Stimulated activated CD8-positive, alpha-beta memory T cell treated with anti-CD3 and anti-CD28 coated beads, Interleukin-4, amount 100 ng/mL, for 4 hours (primary cell): ENCODE measurements at places on chromosomes 7 and 10.

DNA sequence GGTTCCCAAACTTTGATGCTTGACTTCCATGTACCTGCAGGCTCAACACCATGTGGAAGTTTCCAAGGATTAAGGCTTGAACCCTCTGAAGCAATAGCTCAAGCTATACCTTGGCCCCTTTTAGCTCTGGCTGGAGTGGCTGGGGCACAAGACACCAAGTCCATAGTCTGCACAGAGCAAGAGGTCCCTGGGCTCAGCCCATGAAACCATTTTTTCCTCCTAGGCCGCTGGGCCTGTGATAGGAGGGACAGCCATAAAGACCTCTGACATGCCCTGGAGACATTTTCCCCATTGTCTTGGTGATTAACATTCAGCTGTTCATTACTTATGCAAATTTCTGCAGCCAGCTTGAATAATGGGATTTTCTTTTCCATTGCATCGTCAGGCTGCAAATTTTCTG lies 14.4 kb downstream of the DGKI start:
- no peak for DNase-seq

- DNase-seq: no peak
Observed at GRCh38 chr7:81802251-81802650, 32.4 kb upstream of the HGF start.

DNA sequence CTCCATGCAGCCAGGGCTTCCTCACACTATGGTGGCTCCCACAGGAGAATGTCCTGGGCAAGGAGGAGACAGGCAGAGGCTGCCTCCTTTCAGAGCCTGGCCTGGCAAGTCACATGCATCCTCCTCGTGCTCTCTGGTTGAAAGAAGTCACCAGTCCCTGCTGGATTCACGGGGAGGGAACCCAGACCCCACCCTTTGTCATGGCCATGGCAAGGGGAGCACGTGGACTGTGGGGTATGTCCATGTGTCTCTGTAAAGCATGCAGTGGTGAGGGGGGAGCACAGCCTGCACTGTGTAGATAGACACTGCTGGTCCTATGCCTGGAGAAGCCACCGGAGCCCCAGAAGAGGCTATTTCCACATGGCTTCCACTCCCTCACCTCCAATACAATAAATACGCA lies 225.0 kb downstream of the TCERG1L start:
- no peak for DNase-seq

- no peak for DNase-seq
Observed at GRCh38 chr7:152313831-152314604, 121.8 kb downstream of the KMT2C start.

GRCh38 chr10:36023939-36024338 lies 381.8 kb upstream of the FZD8 start:
- DNase-seq: no peak

DNA sequence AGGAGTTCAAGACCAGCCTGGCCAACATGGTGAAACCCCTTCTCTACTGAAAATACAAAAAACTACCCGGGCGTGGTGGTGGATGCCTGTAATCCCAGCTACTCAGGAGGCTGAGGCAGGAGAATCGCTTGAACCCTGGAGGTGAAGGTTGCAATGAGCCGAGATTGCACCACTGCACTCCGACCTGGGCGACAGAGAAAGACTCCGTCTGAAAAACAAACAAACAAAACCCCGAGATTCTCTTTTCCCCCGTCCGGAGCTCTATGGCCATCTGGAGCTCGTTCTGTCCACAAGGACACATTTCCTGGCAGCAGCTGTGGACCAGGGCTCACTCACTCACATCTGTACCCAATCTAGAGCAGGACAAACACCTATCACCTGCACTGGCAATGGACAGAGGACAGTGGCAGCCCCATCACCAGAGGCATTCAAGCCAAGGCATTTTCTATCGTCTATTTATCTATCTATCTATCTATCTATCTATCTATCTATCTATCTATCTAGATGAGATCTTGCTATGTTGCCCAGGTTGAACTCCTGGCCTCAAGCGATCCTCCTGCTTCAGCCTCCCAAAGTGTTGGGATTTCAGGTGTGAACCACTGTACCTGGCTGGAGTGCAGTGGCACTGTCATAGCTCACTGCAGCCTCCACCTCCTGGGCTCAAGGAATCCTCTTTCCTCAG lies 167.1 kb upstream of the TNRC18 start:
- DNase-seq: no peak

DNA sequence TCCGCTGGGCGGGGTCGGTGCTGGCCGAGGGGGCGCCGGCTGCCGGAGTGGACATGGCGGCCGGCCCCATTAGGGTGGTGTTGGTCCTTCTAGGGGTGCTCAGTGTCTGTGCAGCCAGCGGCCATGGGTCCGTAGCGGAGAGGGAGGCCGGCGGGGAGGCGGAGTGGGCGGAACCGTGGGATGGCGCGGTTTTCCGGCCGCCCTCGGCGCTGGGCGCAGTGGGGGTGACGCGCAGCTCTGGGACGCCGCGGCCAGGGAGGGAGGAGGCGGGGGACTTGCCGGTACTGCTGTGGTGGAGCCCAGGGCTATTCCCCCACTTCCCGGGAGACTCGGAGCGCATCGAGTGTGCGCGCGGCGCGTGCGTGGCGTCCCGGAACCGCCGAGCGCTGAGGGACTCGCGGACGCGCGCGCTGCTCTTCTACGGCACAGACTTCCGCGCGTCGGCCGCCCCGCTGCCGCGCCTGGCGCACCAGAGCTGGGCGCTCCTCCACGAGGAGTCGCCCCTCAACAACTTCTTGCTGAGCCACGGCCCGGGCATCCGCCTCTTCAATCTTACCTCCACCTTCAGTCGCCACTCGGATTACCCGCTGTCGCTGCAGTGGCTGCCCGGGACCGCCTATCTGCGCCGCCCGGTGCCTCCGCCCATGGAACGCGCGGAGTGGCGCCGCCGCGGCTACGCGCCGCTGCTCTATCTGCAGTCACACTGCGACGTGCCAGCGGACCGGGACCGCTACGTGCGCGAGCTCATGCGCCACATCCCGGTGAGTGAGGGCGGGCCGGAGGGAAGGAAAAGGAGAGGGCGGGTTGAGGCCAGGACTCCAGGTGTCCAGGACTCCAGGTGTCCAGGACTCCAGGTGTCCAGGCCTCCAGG lies 9.3 kb upstream of the CHCHD1 start:
- peak; percentile 71 for DNase-seq

GRCh38 chr7:150481186-150481920 lies 30.9 kb downstream of the GIMAP8 start:
- no peak for DNase-seq

GRCh38 chr7:139536152-139536551 lies 12.7 kb downstream of the CLEC2L start:
- no peak for DNase-seq

DNA sequence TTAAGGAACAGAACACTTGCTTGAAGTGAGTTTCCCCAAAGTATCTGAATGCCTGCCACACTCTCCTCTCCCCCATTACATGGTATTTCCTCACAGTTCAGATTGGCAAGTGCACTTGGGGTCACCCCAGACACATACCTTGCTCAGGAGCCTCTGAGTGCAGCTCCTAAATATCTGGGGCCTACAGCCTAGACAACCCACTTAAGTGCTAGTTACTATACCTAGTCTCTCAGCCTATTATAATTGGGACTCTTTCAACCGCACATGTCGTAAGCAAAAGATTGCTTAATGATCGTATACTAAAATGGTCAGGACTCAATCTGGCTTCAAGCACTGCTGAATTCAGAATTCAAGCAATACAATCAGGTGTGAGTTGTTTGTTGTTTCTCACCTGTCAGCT lies 19.9 kb downstream of the TMEM176B start:
- DNase-seq: no peak

DNA sequence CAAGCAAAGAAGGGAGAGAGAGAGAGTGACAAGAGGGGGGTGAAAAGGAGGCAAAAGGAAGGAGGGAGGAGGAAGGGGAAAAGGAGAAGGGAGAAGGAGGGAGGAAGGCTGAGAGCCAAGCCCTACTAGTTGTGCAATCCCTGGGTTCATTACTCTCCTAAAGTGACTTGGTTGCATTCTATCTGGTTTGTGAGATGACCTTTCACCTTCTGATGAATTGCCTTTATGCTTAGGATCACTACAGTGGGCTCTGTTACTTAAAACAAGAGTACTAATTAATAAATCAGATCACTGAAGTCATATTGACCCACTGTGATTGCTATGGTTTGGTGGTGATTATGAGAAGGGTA lies 144.9 kb downstream of the KIF20B start:
- DNase-seq: no peak

GRCh38 chr10:124126983-124127385 lies 33.6 kb upstream of the CHST15 start:
- no peak for DNase-seq

DNA sequence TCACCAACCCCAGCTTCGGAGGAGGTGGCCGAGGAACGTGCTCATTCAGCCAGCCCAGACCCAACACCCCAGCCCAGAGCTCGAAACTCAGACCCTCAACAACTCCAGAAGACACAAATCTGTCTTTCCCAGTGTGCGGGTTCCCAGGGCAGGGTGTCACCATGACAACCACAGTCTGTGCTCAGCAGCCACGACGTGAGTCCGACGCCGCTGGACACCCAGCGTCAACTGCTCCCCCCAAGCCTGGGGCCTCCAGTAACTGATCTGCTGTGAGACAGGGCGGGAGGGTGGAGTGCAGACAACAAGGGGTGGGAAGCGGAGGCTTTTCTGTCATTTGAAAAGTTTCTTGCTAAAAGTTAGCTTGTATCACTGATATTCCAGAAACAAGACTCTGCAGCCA lies 167.2 kb downstream of the MAD1L1 start:
- no peak for DNase-seq

DNA sequence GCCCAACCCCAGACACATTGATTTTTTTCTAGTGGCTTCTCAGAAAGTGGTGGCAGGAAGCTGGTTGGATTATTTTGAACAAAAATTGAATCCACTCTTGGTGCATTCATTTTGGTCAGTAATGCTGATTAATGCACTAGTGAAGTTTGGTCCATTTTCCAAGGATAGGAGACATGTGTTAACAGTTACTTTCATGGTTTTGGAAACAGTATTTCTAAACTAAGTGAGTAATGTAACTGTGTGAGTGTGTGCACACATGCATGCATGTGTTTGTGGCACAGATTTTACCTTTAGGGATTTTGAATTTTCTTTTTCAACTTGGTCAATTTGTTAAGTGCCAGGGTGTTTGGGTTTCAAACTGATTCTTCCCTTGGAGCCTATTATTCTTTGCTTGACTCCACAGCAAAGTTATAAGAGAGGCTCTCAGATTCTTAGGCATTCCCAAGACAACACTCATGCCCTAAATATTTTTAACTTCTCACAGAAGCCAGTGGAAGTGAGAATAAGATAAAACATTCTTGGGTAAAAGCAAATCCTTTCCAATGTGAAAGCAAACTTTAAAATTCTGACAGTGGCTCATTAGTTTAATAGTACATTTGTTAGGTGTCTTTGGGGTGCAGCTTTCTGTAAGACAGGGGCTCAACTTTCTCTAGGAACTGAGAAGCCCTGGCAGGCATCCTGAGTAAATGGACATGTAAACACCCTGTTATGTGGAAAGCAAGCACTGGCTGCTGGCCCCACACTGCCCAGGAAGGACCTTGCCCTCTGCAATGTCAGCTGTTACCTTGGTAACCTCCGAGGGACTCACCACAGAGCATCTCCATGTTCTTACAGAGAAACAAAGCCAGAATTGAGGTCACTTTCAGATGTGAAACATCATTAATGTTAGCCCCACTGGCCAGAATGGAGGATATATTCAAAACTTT lies 68.4 kb downstream of the ASAH2B start:
- no peak for DNase-seq

DNA sequence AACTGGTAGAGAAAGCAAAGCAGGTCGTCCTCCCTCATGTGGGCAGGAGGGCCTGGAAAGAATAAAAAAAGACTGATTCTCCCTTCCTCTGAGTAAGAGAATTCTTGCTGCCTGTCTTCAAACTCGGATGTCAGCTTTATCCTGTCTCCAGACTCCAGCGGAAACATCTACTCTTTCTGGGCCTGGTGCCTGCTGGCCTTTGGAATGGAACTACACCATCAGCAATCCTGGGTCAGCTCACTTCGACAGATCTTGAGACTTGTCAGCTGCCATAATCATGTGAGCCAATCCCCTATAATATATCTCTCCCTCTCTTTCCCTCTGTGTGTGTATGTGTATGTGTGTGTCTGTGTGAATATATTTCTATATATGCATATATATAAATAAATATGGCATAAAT lies 411.0 kb upstream of the DPP6 start:
- no peak for DNase-seq

DNA sequence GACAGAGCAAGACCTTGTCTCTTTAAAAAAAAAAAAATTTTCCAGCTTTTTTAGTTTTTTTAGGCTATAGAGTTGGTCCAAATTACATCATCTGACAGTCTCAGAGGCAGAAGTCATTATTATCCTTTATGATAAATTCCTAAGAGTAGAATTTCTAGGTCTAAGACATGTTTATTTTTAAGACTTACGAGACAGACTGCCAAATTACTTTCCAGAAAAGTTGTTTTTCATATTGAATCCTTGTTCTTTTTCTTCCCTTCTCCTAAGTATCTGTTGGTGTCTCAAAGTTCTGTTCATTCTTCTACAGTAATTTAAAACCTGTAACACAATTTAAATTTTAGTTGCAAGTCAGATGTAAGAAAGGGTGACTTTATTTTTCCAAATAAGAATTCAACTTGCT lies 421.4 kb downstream of the GALNT17 start:
- no peak for DNase-seq

- no peak for DNase-seq
Observed at GRCh38 chr7:27567266-27567665, 95.4 kb downstream of the HIBADH start.

- no peak for DNase-seq
Observed at GRCh38 chr10:34862892-34863291, 47.8 kb upstream of the PARD3 start.

GRCh38 chr10:132138133-132138532 lies 48.6 kb upstream of the DPYSL4 start:
- no peak for DNase-seq

- DNase-seq: no peak
Observed at GRCh38 chr10:24207781-24208611, 942 bp upstream of the KIAA1217 start.

DNA sequence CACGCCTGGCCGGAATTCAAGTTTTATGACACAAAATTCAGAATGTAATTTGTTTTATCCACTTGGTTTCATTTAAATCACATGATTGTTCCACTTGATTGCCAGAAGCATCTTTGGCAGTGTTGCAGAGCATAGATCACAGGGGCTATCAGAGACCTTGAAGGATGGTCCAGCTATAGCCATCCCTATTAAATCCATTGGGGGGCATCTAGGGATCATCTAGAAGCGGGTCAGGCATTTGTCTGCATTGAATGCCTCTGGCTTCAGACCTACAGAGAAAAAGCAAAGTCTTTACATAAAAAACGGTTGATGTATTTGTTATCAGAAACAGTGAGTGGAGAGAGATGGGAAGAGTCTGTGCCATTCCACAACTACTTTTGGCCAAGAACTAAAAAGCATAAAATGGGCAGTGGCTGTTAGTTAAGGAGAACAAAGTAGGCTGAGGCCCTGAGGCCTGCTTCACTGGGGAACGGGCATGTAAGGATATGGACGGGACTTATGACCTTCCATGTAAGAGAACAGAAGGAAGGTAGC lies 146.3 kb downstream of the NXPH1 start:
- no peak for DNase-seq

DNA sequence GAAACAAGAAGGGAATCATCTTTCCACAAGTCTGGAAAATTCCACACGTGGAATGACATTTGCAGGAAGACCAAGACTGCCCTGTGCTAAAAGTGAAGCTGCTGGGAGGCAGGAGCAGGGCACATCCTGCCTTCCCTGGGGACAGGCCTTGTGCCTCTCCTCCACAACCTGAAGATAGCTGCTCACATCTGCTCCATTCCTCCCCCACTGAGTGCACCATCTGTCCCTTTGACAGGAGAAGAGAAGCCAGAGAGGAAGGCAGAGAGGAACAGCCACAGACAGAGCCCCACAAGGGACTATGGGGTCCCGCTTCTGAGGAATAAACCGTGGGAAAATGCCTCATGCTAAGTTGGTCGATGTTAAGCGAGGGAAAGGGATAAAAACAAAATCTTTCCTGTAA lies 15.9 kb upstream of the FAM171A1 start:
- no peak for DNase-seq
